ENCODE measurements at places on chromosomes 3 and 15.

- no peak for DNase-seq
Observed at GRCh38 chr15:98745179-98745578, 96.8 kb downstream of the IGF1R start.

DNA sequence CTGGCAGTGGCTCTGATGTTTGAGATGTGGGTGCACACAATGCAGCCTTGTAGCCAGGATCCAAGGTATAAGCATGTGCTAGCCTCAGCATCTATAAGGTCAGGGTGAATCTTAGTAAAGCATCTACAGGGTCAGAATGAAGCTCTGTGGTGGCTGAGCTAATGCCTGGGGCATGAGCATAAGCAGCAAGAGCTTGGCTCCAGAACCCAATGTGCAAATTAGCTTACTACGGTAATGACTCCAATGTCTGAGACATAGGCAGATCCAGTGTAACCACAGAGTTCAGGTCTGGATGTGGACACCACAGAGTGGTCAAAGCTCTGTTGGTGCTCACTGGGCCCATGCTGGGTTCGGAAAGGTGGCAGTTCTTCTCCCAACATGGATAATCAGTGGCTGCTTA is 304.5 kb upstream of the NECTIN3 start:
- DNase-seq = no peak

DNA sequence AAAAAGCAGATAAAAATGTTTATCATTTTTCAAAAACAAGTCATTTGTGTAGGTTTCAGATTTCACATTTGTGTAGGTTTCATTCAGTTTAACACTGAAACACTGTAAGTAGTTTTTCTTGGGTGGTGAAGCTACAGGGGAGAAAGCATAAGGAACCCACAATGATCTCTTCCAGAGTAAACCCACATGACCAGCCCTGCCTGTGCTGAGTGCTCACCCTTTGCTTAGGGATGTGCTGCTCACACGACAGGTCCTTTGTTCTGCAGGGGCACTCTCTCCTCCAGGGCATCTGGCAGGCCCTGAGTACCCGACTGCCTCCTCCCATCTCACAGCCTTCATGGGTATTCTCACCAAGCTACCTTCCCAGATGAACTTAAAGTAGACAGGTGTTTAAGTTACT is 28.9 kb downstream of the ZXDC start:
- peak; percentile 25 for DNase-seq

- no peak for DNase-seq
Observed at GRCh38 chr3:19392150-19392549, 243.8 kb downstream of the KCNH8 start.

DNA sequence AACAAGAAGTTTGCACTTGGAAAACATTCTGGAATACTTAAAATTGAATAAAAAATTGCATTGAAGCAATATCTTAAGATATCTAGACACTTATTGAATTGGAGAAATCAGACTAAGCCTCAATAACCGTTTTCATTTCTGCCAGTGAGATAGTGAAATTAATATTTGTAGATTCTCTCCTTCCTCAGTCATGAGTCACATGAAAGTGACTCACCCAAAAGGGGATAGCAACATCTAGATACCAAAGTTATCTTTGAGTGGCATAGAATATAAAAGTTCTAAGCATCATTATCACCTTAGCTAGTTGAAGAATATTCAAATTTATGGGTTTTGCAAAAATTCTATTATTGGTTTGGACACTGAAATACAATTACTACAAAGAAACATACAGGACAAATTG is 614.8 kb upstream of the ZNF717 start:
- DNase-seq = peak; percentile 51

GRCh38 chr3:143337387-143337786 is 217.8 kb downstream of the CHST2 start:
- DNase-seq = peak; percentile 31

DNA sequence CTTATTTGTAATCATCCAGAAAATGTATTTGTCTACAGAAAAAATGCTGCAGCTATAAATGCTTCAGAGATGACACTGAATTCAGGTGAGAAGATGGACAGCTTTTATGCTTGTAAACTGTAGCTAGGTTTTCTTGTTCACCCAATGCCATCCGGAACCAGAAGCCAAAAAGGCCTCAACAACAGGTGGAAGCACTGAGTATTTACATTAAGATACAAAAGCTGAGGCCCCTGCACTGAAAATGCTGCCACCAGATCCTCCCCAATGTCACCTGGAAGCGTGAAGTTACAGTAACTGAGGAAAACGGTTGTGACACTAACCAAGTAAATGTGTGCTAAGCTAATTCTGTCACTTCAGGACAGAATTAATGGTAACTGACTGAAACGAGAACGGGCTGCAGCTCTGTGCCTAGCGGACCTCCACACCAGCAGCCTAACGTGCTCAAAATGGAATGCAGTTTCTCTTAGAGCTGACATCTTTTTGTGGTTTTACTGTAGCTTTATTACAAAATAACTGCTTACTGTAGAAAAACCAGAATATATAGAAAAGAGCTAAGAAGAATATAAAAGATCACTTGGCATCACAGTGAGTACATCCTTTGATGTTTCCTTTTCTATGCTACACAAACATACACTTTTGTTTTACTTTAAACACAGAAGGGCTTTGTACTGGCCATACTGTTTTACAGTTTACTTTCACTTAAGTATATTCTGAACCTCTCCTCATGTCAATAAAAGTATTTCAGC is 7.6 kb downstream of the CHSY1 start:
- peak; percentile 24 for DNase-seq

GRCh38 chr3:106746286-106746685 is 631.0 kb upstream of the CCDC54 start:
- DNase-seq = no peak

- peak; percentile 69 for DNase-seq
Observed at GRCh38 chr3:157572559-157573270, 69.5 kb upstream of the VEPH1 start.

- DNase-seq = peak; percentile 1
Observed at GRCh38 chr3:154428286-154429206, 1.4 kb downstream of the GPR149 start.

GRCh38 chr3:50675179-50676030 is 678 bp downstream of the DOCK3 start:
- peak; percentile 21 for DNase-seq

DNA sequence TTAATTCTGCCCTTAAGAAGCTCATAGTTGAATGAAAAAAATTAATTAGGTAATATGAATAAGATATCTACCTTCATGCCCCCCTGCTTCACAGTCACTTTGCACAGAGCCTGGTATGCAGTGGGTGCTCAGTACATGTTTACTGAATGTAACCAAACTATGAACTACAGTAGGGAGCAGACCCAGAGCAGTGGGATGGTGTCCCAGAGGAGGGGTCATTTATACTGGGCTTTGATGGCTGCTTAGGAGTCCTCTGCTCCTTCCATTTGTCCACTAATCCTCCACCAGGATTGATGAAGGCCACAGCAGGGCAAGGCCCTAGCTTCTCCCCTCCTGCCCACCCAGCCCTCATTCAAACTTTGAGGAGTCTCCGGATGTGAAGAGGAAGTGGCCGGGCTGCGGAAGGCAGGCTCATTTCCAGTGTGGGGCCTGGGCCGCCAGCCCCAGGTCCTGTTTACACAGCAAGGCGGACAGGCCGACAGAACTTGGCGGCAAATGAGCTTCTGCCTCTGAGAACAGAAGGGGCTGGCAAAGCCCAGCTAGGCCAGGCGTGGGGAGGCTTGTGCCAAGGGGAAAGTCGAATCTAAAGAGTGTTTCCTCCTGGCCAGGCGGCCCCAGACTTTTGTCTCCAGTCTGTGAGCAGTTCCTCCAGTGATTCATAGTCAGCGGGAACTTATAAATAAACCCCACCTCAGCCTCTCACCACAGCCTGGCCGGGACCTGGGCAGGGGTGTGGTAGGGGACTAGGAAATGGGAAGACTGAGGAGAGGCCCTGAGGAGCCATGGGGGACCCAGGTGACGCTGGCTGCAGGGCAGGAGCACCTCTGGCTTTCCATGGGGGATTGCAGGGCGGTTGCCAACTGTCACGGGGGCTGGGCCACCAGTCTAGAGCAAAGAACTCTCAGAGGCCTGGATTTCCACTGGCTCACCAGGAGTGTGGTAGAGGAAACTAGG is 51.6 kb upstream of the LCTL start:
- DNase-seq = peak; percentile 56

GRCh38 chr3:16429086-16429485 is 84.4 kb downstream of the RFTN1 start:
- DNase-seq = no peak

DNA sequence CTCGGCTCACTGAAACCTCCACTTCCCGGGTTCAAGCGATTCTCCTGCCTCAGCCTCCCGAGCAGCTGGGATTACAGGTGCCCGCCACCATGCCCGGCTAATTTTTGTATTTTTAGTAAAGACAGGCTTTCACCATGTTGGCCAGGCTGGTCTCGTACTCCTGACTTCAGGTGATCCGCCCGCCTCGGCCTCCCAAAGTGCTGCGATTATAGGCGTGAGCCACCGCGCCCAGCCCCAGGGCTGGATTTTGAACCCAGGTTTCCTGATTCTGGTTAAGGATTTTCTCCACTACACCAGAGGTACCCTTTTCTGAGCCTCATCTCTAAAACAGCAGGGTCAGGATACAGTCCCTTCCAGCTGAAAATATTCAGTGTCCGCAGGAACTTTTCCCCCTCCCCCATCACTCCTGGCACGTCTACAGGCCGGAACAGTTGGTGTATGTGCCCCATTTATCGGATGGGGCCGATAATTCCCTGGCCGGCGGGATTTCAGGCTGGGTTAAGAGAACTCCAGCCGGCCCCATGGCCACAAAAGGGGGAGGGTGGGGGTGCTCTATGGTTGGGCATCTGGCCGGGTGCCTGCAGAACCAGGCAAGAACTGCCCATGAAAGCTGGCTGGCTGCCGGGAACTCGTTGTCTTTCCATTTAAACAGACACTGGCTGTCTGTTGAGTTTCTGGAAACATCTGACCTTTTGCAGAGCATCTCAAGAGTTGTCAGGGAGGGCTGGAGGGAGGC is 26.8 kb upstream of the SEMA4B start:
- peak; percentile 44 for DNase-seq

- no peak for DNase-seq
Observed at GRCh38 chr3:11619461-11619860, 24.3 kb downstream of the VGLL4 start.

- DNase-seq = no peak
Observed at GRCh38 chr3:171229173-171229572, 202.7 kb upstream of the SLC2A2 start.

DNA sequence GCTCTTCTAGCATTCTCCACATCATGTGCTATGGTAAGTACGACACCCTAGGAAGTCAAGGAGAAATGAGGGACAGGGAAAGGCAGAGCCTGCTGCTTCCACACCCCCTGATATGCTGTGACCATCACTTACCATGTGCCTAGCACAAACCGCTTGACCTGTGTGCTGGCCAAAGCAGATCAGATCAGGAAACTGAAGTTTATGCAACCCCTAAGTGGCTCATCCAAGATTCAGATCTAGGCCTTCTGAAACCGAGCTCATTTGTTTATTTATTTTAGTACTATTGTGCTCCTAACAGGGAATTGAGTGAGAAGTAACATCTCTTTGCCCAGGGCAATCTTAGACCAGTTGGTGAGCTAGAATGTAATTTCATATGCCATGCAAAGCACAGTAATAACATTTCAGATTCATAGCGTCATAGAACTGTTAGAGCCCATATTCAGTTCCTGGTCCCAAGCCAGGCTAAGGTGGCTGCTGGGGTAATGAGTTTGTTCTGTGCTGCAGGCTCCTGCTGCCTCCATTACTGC is at the start of gene RTP2:
TSS of gene RTP2 (minus strand) at position 51 of the 527 bp plus-strand sequence. CDS start 429 bp downstream, outside the sequence.
- DNase-seq = peak; percentile 70

DNA sequence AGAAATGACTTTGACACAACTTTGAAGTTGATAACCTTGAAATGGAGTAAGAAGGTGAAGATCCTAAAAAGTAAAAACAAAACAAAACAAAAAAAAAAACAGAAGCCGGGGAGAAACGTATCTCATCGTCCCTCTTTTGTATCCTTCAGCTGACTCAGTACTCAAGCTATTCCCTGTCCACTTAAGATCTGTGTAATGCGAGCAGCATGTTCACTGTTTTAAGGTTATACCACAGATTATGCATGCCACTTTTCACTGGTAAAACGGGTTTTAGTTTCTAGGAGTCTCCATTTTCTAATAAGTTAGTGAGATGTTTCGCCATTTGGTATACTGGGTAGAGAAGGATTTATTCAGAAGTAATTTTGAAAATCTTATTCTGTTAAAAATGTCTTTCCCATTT is 324.3 kb downstream of the FEZF2 start:
- DNase-seq = peak; percentile 31

GRCh38 chr3:127059072-127059471 is 76.2 kb downstream of the PLXNA1 start:
- peak; percentile 81 for DNase-seq

DNA sequence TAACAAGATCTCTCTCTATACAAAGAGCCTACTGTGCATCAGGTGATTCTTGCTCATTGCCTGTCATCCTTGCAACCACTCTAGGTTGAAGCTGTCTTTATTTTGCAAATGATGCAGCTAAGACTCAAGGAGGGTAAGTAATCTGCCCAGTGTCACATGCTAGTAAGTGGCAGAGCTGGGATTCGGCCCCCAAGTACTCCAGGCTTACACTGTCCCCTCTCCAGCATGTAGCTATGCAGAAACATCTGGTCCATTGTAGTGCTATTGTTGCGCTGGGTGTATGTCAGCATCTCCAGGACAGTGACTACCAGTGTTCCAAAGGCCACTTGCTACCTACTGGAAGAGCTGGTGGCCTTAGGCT is 248.9 kb downstream of the SLCO3A1 start:
- no peak for DNase-seq

GRCh38 chr15:60830479-60830878 is 351.5 kb upstream of the ICE2 start:
- peak; percentile 82 for DNase-seq

DNA sequence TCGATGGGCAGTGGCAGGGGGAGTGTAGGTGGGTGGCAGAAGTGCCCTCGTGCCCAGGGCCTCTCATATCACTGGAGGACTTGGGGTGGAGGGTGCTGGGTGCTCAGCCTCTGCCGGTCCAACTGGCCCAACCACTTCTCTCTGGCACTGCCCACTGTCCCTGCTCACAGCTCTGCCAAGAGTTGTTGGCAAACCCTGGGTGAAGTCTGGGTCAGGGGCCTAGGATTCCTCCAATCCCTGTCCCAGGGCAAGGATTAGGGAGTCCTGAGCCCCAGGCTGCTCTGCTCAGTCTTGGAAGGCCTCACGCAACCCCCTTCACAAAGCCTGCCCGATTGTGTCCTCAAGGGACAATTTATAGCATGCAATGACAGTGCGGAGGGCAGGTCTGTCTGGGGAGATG is 5.2 kb upstream of the PRKCD start:
- no peak for DNase-seq

DNA sequence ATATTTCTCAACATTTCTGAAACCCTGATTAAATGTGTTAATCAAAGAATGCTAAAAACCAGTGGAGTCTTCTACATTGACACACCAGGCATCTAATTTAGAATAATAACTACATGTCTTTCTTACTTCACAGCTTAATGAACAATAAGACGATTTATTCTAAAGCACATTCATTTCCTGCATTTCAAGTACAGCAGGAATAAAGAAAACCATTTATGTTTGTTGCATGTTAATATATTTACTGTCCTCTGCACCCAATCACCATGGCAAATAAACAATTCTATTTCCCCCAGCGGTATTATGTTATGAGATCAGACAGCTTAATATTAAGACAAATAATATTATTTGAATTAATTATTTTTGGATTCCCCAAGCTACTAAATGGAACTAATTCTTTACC is 1336.3 kb upstream of the CADM2 start:
- DNase-seq = no peak

Measured in adipocyte (in vitro differentiated cells).